Epithelial cell of prostate (primary cell): ENCODE measurements at places on chromosomes 1 and 21.

- DNase-seq: no peak
These were observed 13.3 kb downstream of the SLC6A17 start for GRCh38 chr1:110163591-110163990.

GRCh38 chr1:210944252-210944651, 189.7 kb downstream of the KCNH1 start:
- no peak for DNase-seq

DNA sequence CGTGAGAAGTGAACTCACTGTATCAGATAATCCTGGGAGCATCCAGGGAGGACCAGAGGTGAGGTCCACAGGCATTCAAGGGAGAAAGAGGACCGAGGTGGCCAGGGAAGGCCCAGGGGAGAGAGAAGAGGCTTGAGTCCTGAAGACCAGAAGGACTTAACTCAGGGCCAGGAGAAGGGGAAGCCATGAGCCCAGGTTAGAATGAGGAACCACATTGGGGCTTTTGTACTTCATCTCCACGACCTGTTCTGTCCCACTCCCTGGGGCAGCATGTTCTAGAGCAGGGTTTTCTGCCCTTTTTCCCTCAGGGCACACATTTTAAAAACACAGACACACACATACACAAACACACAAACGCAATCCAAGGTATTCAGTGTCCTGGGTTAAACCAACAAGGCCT, 8.4 kb downstream of the LGR6 start:
- no peak for DNase-seq

GRCh38 chr1:156684227-156684782, 7.1 kb upstream of the NES start:
- DNase-seq: no peak
